ENCODE measurements at places on chromosomes 13 and 19. TPM values are rescaled to one million over a fixed set of nuclear protein-coding genes. Genes with fewer than 3 reads are reported as not detected.

DNA sequence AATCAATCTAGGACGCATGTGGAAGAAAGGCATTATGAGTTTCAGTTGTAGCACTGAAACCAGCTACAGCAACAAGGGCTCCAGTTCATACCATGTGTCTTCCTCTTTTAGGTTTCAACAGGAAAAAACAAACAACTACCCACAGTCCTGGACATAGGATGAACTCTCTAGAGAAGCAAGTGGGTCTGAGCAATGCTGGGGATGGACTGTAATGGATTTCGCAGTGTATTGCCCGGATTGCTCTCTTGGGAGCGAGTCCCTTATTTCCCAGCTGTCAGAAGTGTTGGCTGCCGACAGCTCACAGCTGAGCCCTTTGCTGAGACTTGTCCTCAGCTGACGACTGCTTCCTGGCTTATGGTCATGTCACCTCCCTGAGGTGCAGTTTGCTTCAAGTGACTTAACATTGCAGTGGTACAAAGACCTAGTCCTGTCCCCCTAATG lies 12.1 kb upstream of the MYCBP2 start:
- no peak for DNase-seq

DNA sequence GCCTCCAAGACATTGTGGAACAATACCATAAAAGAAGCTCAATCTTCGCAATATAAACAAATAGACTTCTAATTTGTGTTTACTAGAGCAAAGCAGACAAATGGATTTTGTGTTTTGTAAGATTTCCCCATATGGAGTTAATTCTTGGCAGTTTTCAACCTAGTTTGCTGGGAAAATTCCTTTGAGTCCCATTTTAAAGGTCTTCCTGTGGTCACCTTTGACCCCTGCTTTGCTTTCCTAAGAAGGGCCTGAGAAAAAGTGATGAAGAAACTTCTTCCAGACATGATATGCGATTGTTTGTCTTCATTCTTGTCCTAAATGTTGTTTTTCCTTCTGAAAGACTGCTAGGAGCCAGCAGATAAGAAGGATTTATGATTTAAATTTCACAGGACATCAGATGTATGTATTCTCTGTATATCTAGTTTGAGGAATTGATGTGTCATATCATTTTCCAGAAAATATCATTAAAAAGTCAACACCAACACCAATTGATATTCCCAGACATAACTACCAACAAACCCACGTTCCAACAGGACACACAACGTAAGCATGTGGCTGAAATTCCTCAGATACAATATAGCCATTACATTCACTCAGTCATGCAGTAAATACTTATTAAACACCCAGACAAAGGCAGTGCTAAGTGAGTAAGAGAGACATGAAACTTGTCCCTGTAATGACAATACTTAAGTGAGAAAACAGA lies 276.4 kb downstream of the LHFPL6 start:
- no peak for DNase-seq

DNA sequence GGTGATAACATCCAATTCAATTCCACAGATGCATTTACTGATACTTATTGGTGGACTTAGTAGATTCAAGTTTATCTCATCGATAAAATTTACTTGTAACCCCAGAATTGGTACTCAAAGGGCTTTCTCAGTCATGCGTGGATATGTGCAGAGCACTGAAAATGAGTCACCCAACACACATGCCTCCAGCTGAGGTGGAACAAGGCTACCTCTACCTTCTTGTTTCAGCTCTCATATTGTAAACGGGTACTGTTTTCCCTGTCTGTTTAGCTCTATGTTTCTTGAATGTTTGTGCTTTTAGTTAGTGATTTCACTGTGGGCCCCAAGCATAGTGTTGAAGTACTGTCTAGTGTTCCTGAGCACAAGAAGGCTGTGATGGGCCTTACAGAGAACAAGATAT lies 1.5 kb downstream of the LRRC63 start:
- no peak for DNase-seq

DNA sequence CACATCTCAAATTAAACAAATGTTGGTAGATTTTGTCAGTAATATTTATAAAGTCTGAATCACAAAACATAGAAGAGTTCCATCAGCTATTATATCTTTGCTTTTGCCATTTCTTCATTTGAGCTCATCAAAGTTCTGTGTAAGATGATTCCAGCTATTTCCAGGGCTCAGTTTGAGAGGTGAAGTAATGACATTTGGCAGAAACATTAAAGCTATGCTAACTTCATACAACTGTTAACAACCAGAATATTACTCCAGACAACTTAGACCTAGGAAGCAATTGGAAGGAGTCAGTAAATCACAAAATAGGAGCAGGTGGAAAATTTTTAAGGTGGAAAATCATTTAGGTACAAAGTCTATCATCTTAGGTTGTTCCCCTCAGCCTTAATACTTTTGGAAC lies 76.2 kb upstream of the CSNK1A1L start:
- no peak for DNase-seq

- DNase-seq = no peak
Measured at GRCh38 chr19:18419699-18420460, 682 bp downstream of the SSBP4 start.

SMARCA4 gene
- total RNA-seq = 57.1 TPM

Measured in omental fat pad (tissue), 4 donors.